Muscle of back (tissue), 13 donors: ENCODE measurements at places on chromosomes 16 and 17.

DNA sequence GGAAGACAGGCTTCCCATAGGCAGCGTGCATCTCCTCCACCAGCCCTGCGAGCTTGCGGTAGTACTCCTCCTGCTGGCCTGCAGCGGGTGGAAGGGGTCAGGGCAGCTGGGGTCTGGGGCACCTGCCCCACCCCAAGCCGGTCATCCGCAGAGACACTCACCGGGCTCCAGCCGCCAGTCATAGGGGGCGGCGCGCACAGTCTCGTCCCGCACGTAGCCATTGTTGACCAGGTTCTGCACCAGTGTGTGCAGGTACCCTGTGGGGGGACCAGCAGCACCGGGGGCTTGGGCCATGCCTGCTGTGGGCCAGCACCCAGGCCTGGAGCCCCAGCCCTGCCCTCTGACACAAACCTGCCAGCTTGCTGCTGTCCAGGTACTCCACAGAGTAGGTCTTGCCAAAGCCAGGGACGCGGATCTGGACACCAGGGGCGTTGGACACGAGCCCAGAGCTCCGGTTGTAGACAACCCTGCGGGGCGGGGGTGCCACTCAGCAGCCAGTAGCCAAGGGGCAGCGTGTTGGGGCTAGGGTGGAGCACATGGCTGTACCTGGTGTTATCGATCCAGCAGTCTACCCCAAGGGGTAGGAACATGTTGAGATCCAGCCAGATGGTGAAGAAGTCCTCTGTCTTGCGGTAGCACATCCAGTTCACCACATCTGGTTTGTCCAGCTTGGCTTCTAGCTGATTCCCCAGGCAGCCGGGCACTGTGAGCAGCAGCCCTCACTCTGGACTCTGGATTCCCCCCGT, 1.2 kb downstream of the LCAT start:
- no peak for DNase-seq

- DNase-seq, result no peak
Observed at GRCh38 chr16:57950382-57950781, 20.5 kb downstream of the CNGB1 start.

GRCh38 chr17:38741921-38742410, 6.2 kb downstream of the PCGF2 start:
- peak; percentile 86 for DNase-seq

GRCh38 chr16:57608462-57609113, 19.8 kb upstream of the ADGRG1 start:
- no peak for DNase-seq

- no peak for DNase-seq
Observed at GRCh38 chr17:72890711-72891110, 201.8 kb downstream of the SLC39A11 start.

DNA sequence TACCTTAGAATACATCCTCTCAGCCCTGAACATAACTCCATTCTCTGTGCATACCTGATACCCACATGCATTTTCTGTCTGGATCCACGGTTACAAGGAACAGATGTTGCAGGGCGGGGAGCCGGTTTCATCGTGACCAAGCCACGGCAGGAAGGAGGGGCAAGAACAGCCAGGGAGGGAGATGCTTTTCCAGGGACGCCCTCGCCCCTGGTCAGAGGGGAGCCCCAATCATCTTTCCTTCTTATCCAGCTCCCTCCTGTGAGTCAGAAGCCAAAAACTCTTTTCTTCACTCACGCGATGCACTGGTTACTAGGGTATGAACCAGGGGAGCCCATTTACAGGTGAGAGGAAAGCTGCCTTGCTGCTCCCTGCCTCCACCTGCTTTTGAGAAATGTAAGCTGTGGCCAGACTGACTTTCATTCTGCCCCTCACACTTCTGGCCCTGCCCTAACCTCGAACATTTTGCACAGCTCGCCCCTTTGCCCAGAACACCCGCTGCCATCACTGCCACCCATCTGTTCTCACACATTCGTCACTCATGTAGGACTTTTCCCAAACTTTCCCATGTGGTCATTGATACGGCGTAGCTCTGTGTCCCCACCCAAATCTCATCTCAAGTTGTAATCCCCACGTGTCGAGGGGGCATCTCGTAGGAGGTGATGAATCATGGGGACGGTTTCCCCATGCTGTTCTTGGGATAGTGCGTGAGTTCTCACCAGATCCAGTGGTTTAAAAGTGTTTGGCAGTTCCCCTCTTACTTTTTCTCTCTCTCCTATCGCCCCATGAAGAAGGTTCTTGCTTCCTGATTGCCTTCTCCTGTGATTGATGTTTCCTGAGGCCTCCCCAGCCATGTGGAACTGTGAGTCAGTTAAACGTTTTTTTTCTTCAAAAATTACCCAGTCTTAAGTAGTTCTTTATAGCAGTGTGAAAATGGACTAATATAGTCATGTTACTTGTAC, 20.5 kb downstream of the FOXL1 start:
- DNase-seq, result no peak

GRCh38 chr17:64412944-64413381, 22.3 kb upstream of the PECAM1 start:
- DNase-seq, result no peak

GRCh38 chr17:59165933-59166342, 10.4 kb downstream of the PRR11 start:
- peak; percentile 11 for DNase-seq

DNA sequence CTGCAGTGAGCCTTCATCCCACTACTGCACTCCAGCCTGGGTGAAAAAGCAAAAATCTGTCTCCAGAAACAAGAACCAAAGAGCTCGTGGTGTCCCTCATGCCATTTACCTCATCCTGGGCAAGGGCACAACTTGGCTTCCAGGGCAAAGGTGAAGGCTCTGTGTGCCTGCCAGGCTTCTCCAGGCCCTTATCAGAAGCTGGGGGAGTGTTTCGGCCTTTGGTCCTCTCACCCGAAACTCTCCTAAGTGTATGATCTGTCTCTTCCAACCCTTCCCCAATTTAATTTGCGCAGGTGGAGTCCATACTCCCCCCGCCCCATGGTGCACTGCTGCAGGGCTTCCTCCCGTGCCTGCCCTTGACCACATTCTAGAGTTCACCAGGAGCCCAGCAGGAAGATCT, 1.1 kb downstream of the CES2 start:
- no peak for DNase-seq

- DNase-seq, result peak; percentile 79
Observed at GRCh38 chr17:36544044-36544306, 744 bp upstream of the GGNBP2 start.

DNA sequence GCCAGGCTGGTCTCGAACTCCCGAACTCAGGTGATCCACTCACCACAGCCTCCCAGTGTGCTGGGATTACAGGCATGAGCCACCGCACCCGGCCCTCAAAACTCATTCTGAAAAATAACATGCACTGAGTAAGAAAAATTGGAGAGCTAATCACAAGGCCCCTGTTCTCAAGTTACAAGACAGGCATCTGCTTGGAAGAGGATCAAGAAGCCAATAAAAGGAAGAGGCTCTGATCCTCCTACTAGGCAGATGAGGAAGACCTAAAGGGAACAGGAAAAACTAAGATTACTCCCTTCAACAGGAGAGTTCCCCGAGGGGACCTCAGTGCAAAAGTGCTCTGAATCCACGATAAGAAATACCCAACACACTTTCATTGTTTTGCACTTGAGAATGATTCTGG, 18.4 kb downstream of the BLMH start:
- no peak for DNase-seq

GRCh38 chr17:42608305-42609181, 631 bp downstream of the RETREG3 start:
- peak; percentile 17 for DNase-seq

DNA sequence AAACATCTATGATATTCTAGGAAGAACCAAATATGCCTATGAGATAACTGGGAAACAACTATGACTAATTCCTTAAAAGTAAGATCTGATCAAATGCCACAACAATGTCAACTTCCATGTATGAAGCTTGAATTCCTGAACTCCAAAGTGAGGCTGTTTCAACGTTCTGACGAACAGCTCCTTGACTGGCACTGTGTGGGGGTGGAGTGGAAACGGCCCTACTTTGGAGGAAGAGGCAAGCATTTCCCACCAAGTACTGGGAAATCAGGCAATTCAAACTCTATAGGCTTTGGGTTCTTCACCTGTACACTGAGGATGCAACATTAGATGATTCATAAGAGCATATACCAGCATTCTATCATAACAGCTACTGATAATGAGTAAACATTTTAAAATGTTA, 187.2 kb downstream of the CDK5R1 start:
- DNase-seq, result no peak

DNA sequence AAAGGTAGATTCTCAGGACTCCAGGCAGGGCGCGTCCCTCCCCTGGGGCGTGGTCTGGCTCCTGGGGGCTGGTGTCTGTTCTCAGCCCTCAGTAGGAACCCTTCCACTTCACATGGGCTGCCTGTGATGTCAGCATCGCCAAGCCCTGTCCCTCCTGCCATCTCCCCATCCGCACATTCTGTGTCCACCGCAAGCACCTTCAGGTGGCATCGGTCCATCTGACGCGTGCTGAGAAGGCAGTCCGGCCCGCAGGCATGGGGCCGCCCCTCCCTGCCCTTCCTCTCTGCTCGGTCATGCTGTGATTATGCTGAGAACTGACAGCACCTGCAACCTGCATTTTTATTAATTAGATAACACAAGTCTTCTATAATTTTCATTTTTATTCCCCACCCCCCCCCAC, 12.7 kb upstream of the DNAH17 start:
- no peak for DNase-seq
